ENCODE measurements at places on chromosomes 3 and 15.

- H3K36me3 ChIP-seq: no peaks in the 10 kb centered on the region
- peaks cover 3% of the 10 kb centered on the region for H3K4me1 ChIP-seq
- H3K27me3 ChIP-seq: no peaks in the 10 kb centered on the region
- no peak overlapping the region for H3K27ac ChIP-seq
- H3K4me3 ChIP-seq: no peak overlapping the region
Measured at GRCh38 chr3:98027085-98027446, 8.0 kb downstream of the GABRR3 start.

GRCh38 chr3:72355168-72355567 is 493.1 kb downstream of the SHQ1 start:
- no peak overlapping the region for H3K27ac ChIP-seq
- H3K4me3 ChIP-seq: no peak overlapping the region
- no peaks in the 10 kb centered on the region for H3K27me3 ChIP-seq
- no peaks in the 10 kb centered on the region for H3K4me1 ChIP-seq
- H3K36me3 ChIP-seq: no peaks in the 10 kb centered on the region

GRCh38 chr3:14236902-14237301 is 58.3 kb downstream of the LSM3 start:
- H3K4me3 ChIP-seq: no peak overlapping the region
- H3K27ac ChIP-seq: no peak overlapping the region
- no peaks in the 10 kb centered on the region for H3K27me3 ChIP-seq
- no peaks in the 10 kb centered on the region for H3K36me3 ChIP-seq
- peak; percentile 0 for DNase-seq

GRCh38 chr15:92097474-92098178 is 244.1 kb downstream of the SLCO3A1 start:
- H3K4me3 ChIP-seq: no peak overlapping the region
- no peaks in the 10 kb centered on the region for H3K27me3 ChIP-seq
- H3K36me3 ChIP-seq: no peaks in the 10 kb centered on the region
- no peak overlapping the region for H3K27ac ChIP-seq

- H3K4me3 ChIP-seq: no peak overlapping the region
- no peaks in the 10 kb centered on the region for H3K36me3 ChIP-seq
- no peak overlapping the region for H3K27ac ChIP-seq
- H3K27me3 ChIP-seq: no peaks in the 10 kb centered on the region
Measured at GRCh38 chr15:41408234-41408641, 5.9 kb upstream of the NDUFAF1 start.

GRCh38 chr3:197878427-197878826 is 71.6 kb upstream of the RPL35A start:
- H3K27me3 ChIP-seq: no peaks in the 10 kb centered on the region
- no peak overlapping the region for H3K27ac ChIP-seq

DNA sequence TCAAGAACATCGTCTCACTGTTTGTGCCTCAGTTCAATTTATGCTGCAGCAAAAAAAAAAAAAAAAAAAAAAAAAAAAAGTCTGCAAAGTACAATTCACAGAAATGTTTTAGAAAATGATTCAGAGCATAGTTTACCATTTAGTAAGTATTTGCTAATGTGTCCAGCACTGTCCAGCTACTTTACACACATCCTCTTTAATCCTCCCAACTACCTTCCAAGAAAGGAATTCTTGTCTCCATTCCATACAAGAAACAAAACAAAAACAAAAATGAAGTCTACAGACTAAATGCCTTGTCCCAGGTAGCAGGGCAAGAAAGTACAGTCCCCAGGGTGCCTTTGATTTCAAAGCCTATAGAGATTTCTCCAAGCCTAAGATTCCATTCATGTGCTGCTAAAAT is 38.9 kb upstream of the SNTN start:
- H3K4me1 ChIP-seq: no peaks in the 10 kb centered on the region
- H3K36me3 ChIP-seq: no peaks in the 10 kb centered on the region

DNA sequence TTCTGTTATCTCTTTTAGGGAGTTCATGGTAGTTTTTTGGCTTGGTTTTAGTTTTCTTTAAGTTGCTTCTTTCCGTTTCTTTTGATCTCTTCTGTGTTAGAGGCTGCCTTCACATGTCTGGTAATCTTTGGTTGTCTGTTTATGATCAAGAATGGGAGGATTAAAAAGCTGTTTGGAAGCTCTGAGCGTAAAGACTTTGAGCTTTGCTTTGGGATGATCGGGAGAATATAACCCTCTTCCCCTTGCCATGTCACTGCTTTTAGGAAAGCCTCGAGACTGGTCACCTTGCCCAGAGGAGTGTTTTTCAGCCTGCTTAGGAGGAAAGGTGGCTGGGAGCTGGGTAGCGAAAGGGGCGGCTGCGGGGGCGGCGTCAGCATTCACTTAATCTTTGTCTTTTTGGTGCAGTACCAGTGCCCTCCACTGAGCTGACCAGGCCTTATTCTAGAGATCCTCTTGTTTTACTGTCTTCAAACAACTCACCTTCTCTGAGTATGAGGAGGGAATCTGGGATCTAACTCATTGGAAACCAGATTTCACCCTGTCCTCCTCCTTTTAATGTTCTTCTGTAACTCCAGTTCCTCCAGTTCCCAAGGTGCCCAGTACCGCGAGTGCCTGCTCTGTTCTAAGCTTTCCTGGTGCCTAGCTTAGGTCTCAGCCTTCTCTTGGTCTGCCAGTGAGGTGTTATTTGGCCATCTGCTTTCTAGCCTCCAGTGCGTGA is 15.5 kb downstream of the TATDN2 start:
- peak; percentile 56 for DNase-seq
- no peaks in the 10 kb centered on the region for H3K36me3 ChIP-seq
- no peaks in the 10 kb centered on the region for H3K27me3 ChIP-seq
- H3K27ac ChIP-seq: no peak overlapping the region
- H3K4me3 ChIP-seq: no peak overlapping the region
